ENCODE measurements at places on chromosomes 5 and 9.

GRCh38 chr9:136527721-136528710 lies 17.8 kb downstream of the NOTCH1 start:
- DNase-seq, result no peak

DNA sequence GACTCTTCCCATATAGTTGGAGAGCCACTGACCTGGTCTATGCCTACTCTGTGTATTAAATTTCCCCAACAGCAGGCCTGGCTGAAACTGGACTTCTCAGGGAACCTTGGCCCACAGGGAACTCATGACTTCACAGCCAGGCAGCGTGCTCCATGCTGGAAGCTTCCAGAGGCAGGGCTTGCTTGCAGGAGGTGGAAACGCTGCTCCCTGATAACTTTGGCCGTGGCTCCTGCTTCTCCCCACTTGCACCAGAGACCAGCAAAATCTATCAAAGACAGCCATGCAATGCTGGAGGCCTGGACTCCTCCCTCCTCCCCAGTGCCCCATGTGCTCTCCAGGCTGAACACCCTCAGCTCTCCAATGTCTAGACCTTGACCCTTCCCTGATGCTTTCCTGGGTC lies 137.1 kb downstream of the GABBR2 start:
- DNase-seq, result no peak

- DNase-seq, result no peak
Observed at GRCh38 chr5:159727167-159727566, 189.1 kb upstream of the ADRA1B start.

GRCh38 chr5:180097926-180098325 lies 26.4 kb upstream of the RNF130 start:
- no peak for DNase-seq

- no peak for DNase-seq
Observed at GRCh38 chr5:178381921-178382695, 149.5 kb upstream of the PHYKPL start.

DNA sequence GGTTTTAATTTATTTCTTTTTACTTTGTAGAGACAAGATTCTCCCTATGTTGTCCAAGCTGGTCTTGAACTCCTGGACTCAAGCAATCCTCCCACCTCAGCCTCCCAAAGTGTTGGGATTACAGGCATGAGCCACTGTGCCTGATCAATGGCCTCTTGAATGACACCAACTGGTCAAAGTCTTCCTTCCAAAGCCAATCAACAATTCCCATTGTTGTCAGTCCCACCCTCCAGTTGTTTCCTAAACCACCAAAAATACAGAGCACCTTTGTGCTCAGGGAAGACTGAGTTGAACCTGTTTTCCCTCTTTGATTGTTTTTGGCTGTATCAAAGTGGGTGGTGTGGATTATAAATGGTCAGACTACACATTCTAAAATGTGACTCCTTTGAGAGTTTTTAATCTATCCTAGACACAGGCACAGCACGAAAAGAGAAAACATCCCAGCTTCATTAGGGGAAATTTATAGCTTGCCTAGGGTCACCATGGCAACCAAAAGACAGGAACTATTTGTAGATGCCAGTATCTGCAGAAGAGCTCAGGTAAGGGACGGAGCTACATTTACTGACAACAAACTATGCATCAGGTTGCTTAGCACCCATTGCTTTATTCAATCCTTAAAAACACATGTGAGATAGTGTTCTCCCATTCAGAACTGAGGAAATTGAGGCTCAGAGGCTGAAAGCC lies 27.6 kb upstream of the ATP6V1G1 start:
- DNase-seq, result no peak
